Left lung (tissue), 14 donors: ENCODE measurements at places on chromosomes 2 and 18. TPM values are rescaled to one million over a fixed set of nuclear protein-coding genes. Genes with fewer than 3 reads are reported as not detected.

DNA sequence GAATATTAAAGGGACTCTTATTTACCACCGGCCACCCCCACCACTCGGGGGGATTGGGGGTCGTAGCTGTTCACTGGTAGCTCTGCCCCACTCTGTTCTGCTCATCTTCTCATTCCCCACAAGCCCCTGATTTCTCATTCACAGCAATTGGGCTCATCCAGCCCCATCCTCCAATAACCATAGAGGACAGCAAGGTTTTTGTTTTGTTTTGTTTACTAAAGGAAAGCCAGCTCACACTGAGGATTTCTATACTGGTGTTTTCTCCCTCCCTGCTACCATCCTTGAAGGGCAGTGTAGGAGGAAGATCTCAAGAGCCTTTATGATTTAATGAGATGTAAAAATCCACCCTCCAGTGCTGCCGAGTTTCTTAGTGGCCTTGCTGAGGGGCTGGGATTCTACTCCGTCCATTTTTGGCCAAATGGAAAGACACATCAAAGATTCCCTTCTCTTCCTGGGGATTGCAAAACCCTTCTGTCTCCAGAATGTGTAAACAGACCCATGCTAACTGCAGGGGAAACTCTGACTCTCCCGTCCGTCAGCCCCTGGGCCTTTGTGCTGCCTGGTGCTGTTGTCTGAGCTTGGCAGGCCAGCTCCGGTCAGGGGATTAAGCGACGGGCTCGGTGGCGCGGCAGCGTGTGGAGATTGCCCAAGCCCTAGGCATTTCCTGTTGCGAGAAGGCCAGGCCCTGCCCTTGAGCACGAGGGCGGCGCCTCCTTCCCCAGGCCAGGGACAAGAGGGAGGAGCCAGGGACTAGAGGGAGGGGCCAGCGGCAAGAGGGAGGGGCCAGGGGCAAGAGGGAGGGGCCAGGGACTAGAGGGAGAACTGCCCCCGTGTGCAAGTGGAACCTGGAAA, 165.0 kb downstream of the ANTXR1 start:
- H3K4me3 ChIP-seq, result no peak overlapping the region
- H3K27me3 ChIP-seq, result no peaks in the 10 kb centered on the region
- H3K27ac ChIP-seq, result peak overlapping the region; percentile 94
- peak; percentile 98 for DNase-seq
- H3K4me1 ChIP-seq, result peaks cover 32% of the 10 kb centered on the region

DNA sequence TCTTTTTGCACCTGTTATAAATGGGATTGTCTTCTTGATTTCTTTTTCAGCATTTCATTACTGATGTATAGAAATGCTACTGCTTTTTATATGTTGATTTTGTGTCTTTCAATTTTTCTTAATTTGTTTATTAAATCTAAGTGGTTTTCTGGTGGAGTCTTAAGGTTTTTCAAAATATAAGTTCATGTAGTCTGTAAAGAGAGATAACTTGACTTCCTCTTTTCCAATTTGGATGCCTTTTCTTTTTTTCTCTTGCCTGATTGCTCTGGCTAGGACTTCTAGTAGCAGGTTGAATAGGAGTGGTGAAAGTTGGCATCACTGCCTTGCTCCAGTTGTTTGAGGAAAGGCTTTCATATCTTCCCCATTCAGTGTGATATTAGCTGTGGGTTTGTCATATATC, 28.6 kb upstream of the GALNT5 start:
- no peak overlapping the region for H3K27ac ChIP-seq
- H3K4me1 ChIP-seq, result no peaks in the 10 kb centered on the region
- no peaks in the 10 kb centered on the region for H3K36me3 ChIP-seq
- H3K4me3 ChIP-seq, result no peak overlapping the region
- no peak for DNase-seq

DNA sequence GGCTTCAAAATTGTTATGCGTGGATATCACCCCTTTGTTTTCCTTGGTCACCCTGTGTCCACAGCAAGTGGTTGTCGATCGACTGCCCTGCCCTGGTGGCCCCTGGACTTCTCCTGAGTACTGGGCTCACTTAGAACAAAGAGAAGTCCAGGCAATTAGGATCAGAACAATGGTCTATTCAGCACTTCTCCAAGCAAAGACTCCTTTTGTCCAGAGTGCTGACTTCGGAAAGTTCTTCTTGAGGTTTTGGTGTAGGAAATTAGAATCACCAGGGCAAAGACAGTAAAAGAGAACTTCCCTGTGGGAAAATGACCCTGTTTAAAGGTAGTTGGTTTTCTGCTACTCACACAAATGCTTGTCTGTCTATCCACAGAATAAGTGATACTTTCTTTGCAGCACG, 173.9 kb downstream of the FHOD3 start:
- H3K27ac ChIP-seq, result no peak overlapping the region
- H3K4me1 ChIP-seq, result no peaks in the 10 kb centered on the region
- no peak overlapping the region for H3K4me3 ChIP-seq
- no peak for DNase-seq
- no peaks in the 10 kb centered on the region for H3K36me3 ChIP-seq
- H3K27me3 ChIP-seq, result no peaks in the 10 kb centered on the region

- no peaks in the 10 kb centered on the region for H3K4me1 ChIP-seq
- H3K27me3 ChIP-seq, result no peaks in the 10 kb centered on the region
- DNase-seq, result no peak
- H3K36me3 ChIP-seq, result peaks cover 79% of the 10 kb centered on the region
- H3K27ac ChIP-seq, result no peak overlapping the region
These were observed 18.9 kb downstream of the ASB1 start for GRCh38 chr2:238445409-238446190.

AQP12A gene
- polyA plus RNA-seq, result not detected

FAM237A gene
- polyA plus RNA-seq, result not detected

GYPC gene
- 92.8 TPM for polyA plus RNA-seq

ARPC2 gene
- polyA plus RNA-seq, result 251 TPM
